Activated naive CD4-positive, alpha-beta T cell treated with anti-CD3 and anti-CD28 coated beads, Interleukin-2, amount 50 U/mL, for 16 hours (primary cell): ENCODE measurements at places on chromosomes 16 and 17.
A peak's percentile ranks its signal among the peaks of the same experiment; 100 is the strongest.

DNA sequence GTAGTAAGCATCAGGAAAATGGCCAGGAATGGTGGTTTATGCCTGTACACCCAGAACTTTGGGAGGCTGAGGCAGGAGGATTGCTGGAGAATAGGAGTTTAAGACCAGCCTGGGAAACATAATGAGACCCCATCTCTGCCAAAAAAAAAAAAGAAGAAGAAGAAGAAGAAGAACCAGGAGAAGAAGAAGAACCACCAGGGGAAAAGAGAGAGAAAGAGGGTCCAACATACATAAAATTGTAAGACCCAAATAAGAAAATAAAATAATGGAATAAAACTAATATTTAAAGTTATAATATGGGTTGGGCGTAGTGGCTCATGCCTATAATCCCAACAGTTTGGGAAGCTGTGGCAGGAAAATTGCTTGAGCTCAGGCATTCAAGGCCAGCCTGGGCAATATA is 408.4 kb downstream of the ZFHX3 start:
- DNase-seq, result no peak

DNA sequence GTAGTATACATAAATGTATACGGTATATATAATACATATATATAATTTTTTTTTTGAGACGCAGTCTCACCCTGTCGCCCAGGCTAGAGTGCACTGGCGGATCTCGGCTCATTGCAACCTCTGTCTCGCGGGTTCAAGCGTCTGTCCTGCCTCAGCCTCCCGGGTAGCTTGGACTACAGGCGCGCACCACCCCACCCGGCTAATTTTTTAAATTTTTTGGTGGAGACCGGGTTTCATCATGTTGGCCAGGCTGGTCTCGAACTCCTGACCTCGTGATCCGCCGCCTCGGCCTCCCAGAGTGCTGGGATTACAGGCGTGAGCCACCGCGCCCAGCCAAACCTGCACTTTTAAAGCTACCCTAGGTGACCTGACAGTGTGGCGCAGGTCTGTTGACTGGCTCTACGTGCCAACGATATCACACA is 745 bp downstream of the PAM16 start:
- DNase-seq, result no peak

GRCh38 chr16:48075398-48075797 is 80.4 kb downstream of the ABCC12 start:
- DNase-seq, result no peak

GRCh38 chr17:77300016-77300686 is 159.4 kb downstream of the SEC14L1 start:
- no peak for DNase-seq

GRCh38 chr17:62631086-62631935 is 3.8 kb downstream of the MRC2 start:
- DNase-seq, result no peak

GRCh38 chr17:80219763-80220053 is 425 bp downstream of the SGSH start:
- no peak for DNase-seq

DNA sequence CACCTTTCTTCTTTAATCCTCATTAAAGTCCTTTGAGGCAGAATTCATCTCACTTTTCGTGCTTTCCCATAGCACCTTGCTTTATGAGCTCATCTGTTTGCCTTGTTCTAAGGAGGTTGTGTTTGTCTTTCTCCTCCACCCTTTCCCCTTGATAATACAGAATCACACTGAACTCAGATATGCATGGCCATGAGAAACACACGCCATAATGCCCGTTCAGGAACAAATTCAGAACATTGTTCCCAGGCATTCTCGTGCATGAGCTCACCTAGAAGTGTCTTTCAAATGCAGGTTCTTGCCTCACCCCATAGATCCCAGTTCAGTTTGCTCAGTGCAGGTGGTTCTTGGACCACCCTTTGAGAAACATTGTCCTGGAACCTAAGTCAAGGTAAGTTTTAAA is 71.1 kb downstream of the TMEM114 start:
- no peak for DNase-seq

GRCh38 chr16:88763502-88764053 is 21.4 kb downstream of the PIEZO1 start:
- DNase-seq, result no peak

DNA sequence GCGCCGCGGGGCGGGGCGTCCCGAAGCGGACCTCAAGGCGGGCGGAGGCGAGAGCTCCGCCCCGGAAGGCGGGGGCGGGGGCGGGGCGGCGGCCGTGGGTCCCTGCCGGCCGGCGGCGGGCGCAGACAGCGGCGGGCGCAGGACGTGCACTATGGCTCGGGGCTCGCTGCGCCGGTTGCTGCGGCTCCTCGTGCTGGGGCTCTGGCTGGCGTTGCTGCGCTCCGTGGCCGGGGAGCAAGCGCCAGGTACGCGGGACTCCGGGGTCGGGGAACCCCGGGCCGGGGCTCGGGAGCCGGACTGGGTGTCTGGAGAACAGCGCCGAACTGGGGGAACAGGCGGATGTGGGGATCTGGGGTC is at the start of gene TNFRSF12A:
Gene TNFRSF12A (plus strand): TSS at position 122 of the 357 bp plus-strand sequence. CDS start 30 bp downstream, at position 152.
- peak; percentile 48 for DNase-seq

DNA sequence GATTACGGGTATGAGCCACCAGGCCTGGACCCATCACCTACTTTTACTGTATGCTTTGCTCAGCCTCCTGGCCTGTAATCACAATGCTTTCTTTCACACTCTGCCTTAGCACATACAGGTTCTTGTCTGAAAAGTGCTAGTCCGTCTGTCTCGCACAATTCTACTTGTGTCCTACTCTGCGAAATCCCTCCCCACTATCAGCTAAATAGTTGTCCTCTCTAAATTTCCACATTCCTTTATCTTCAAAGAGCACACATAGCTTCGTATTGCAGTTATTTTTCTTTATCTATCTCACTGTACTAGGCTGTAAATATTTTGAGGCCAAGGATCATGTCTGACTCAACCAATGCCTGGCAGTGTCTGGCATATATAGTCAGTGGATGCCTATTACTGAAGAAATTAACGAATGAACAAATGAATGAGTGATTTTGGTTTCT is 38.5 kb upstream of the ETV4 start:
- no peak for DNase-seq

DNA sequence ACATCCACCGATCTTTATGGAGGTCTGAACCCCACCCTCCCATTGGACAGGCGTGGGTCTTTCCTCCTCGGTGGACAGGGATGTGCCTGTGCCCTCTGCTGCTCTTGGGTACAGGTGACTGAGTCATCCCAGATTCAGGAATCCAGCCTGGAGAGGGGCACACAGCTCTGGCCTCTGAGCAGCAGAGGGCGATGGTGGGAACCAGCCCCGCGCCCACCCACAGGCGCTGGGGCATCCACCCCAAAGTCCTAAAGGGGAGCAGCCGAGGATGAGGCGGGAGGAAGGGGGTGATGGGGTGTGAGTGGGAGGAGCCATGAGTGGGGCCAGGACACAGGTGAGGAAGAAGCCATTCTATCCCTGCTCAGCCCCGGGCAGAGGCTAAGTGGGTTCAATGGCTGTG is 35.0 kb downstream of the ENGASE start:
- no peak for DNase-seq

DNA sequence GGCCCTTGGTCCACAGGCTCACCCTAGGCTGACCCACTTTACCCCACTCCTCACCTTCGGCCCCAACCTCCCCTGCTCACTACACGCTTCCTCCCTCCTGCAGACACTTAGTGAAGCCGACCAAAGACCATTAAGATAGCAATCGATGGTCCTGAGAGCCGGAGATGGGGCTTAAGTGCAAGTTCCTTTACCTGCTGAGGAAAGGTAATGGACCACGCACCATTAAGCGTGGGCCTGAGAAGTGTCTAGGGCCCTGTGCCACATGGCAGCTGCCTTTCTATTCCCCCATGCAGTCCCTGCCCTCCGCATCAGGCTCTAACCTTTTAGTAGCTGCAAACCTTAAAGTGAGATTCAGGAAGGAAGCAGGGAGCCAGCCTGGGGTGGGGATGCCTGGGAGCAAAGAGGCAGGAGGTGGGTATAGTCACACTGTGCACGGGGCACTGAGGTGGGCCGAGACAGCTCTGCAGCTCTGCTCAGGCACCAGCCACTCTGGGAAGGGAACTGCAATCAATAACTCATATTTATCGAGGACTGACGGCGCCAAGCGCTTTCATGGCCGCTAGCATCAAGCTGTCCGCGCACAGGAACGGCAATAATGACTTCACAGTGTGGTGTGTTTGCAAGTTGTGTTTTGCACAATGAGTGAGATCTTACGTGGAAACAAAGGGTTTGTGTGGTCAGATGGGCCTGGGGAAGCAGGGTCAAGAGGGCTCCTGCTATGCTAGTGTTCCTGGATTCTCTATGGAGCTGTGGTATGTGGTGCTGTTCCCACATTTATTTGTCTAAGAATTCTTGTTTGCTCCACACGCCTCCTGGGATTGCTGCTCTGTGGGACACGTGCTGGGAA is 84.9 kb upstream of the CDC42EP4 start:
- no peak for DNase-seq

- no peak for DNase-seq
Observed at GRCh38 chr16:75079346-75079926, 37.1 kb downstream of the LDHD start.

DNA sequence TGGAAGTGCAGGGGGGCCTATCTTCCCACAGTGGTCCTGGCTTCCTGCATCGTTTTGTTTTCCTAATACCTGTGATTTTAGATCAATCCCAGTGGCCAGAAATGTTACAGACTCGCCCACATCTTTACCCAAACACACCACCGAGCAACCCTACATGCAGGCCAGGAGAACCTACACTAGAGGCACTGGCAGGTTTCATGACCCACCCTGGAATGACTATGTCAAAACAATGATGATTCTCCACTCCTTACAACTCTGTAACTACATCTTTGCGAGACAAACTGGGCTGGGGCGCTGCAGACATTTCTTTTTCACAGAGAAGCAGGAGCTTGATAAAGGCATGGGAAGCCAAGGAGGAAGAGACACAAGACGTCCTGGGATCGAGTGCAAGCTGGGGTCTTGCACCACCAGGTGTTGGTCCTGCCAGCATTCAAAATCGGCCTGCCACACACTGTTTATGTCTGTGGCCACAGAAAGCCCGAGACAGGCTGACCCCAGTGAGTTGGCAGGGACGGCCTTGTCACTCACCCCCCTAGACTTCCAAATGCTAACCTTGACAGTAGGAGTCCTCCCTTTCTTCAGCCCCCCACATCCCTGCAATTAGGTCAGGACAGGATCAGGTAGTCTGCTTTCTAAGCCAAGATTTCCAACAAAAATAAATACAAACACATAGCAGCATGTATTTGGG is 32.5 kb downstream of the UBE2O start:
- no peak for DNase-seq

DNA sequence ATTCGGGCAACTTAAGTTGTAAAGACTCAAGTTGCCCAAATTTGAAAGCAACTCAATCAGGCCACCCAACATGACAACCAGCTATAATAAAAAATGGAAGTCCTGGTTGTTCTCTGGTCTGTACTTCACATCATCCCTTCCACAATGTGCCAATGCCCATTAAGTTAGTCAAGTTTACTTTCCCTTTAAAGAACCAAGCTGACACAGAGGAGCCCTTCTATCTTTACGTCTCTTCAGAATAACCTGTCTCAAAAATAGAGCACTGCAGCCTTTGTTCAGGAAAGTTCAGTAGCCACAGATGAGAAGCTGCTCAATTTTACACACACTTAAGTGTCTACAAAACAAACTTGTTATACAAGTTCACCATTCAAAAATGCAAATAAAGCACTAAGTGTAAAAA is 75.1 kb upstream of the C17orf78 start:
- no peak for DNase-seq

- DNase-seq, result no peak
Observed at GRCh38 chr17:66578781-66579489, 256.0 kb upstream of the CACNG5 start.

DNA sequence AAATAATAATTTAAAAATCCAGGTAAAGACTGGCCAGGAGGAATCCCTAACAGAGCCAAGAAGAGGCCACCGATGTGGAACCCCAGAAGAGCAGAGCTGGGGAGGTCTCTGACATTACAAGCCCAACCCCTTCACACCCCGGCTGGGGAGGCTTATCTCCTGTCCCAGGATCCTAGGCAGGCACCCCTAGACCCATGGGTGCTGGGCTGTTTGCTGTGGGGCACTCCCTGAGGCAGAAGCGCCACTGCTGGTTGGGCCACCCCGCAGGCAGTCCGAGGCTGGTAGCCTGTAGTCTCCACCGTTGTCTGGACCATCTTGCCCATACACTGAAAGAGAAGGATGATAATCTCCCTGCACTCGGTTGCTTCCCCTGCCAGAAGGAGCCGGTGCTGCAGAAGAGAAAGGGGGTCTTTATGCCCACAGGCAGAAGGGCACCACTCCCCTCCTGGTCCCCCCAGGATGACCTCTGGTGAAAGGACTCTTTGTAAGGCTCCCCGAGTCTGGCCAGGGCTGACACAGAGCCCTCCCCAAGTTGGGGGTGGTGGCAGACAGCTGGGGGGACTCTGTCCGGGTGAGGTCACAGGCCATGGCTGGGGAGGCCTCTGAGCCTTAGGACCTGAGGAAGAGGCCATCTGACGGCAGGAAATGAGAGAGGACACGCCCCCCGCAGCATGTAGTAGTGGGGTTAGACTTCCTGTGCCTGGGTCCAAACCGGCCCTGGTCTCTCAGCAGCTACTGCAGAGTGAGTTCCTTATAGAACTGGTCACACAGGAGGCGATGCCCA is 34.2 kb downstream of the CFAP20 start:
- no peak for DNase-seq

DNA sequence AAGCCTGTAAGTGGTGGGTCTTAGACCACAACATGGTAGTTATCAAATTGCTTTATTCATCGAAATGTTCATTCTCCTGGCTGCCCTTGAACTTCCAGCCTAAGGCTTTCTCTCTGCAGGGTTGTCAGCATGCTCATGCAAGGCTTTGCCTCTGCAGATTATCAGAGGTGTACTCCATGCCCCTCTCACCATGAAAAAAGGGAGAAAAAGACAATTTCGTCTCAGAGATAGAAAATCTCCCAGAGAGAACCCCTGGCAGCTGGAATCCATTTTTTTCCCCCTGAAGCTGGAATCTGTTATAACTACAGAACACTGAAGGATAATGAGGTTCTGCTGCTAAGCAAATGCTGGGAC is 33.9 kb upstream of the METTL9 start:
- no peak for DNase-seq

DNA sequence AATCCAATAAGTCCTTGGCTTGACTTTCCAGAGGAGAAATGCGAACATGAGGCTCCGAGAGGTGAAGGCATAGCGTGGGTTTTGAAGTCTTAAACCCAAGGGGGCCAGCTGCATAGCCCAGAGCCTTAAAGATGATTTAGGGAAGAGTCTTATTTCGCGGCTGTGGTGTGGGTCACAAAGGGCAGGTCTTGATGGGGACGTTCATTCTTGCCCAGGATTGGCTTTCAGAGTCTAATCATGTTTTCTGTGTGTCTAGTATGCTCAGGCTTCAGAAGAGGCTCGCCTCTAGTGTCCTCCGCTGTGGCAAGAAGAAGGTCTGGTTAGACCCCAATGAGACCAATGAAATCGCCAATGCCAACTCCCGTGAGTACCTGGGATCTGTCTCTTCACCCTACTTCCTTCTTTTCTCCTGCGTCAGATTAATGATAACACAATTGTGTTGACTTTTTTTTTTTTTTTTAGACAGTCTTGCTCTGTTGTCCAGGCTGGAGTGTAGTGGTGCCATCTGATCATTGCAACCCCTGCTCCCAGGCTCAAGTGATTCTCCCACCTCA is 951 bp downstream of the RPL19 start:
- no peak for DNase-seq

- no peak for DNase-seq
Observed at GRCh38 chr17:46166692-46167249, 26.5 kb downstream of the KANSL1 start.

- peak; percentile 19 for DNase-seq
Observed at GRCh38 chr17:48892940-48893645, 506 bp downstream of the ATP5MC1 start.

GRCh38 chr17:32490101-32490482 is 3.3 kb downstream of the CDK5R1 start:
- DNase-seq, result no peak

- DNase-seq, result peak; percentile 96
Observed at GRCh38 chr16:10944249-10945064, at the start of gene CLEC16A. TSS of gene CLEC16A (plus strand) at chr16:10944564. CDS start at chr16:10944718, 154 bp downstream.
